ENCODE measurements at places on chromosomes 2 and 18. TPM values are rescaled to one million over a fixed set of nuclear protein-coding genes. Genes with fewer than 3 reads are reported as not detected.

Gene UGT1A8
- not detected for total RNA-seq

DNA sequence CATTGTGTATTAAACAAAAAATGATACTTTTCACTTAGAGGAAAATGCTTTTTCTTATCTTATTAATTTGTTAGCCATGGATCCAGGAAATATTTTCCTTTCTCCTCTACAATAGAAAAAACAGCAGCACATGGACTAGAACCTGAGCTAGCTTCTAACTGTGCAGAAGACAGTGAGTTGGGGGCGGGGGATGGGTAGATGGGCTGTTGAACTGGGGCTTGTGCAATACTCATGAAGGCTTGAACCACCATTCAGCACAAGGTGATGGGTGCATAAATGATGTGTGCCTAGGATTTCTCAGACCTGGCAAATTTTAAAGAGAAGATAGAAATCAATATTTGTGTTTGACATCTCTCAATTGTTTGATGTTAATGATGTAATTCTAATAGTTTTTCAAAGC is 42.0 kb downstream of the COL5A2 start:
- no peaks in the 10 kb centered on the region for H3K4me1 ChIP-seq
- no peak for DNase-seq
- H3K27ac ChIP-seq = no peak overlapping the region

DNA sequence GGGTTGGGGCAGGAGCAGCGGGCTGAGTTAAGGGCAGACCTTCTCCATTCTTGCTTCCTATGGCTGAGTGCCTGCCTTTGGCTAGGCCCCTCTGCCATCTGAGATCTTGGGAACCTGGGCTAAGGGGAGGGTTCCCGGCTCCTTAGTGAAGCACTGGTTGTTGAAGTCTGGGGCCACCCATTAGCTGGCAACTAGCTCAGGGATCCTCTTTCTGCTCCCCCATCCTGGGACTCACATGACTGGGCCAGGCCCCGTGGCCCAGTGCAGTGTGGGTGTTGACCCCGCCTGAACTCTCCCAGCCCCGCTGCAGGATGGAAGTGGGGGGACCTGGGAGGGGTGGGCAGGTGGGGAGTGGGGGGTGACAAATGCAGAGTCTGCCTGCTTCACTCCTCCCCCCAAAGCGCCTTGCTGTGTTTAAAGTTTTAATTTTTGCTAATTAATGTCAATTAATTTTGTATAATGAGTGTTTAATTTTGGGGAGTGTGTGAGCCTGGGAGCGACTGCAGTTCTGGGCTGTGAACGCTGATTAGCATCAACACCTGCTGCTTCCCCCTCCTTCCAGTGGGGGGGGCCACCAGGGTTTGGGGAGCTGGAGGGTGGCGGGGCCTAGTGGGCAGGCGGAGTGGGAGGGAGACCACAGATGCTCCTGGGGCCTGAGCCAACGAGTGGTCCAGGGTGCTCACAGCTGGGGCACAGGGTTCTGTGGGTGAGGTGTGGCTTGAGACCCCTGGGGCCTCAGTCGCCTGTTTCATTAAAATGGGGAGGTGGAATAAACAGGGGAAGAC is 55.2 kb downstream of the EMX1 start:
- H3K4me1 ChIP-seq = no peaks in the 10 kb centered on the region
- no peak overlapping the region for H3K27ac ChIP-seq
- no peak for DNase-seq
- no peaks in the 10 kb centered on the region for H3K36me3 ChIP-seq

DNA sequence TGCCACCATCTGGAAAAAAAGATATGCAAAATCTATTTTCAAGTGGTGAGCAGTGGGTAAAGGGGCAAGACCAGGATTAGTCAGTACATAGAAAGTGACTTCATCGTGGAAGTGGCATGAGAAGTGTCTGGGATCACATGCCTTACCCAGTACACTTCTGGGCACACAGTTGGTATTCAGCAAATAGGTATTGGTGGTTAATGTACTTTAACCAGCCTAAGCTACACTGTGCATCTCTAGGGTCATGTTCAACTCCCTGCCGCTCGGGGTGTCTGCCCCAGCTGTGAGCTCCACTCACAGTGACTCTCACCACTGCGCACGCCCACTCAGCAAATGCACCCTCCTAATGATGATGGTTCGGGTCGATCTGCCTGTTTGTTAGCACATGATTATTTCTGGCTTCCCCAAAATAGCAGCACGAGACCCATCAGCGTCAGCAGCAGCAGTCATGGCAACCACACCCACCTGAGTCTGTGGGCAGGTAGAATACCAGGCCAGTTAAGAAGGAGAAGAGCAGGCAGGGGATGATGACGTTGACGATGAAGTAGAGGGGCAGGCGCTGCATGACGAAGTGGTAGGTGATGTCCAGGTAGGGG is 11.1 kb downstream of the CHRNA1 start:
- no peak for DNase-seq
- no peak overlapping the region for H3K27ac ChIP-seq
- H3K27me3 ChIP-seq = no peaks in the 10 kb centered on the region
- H3K36me3 ChIP-seq = no peaks in the 10 kb centered on the region
- H3K4me3 ChIP-seq = no peak overlapping the region

Measured in type B pancreatic cell (in vitro differentiated cells).